ENCODE measurements at places on chromosomes 5 and 9. TPM values are rescaled to one million over a fixed set of nuclear protein-coding genes. Genes with fewer than 3 reads are reported as not detected.
A peak's percentile ranks its signal among the peaks of the same experiment; 100 is the strongest.

GRCh38 chr9:137085920-137086530 is 760 bp upstream of the MAN1B1 start:
- peak; percentile 31 for DNase-seq

DNA sequence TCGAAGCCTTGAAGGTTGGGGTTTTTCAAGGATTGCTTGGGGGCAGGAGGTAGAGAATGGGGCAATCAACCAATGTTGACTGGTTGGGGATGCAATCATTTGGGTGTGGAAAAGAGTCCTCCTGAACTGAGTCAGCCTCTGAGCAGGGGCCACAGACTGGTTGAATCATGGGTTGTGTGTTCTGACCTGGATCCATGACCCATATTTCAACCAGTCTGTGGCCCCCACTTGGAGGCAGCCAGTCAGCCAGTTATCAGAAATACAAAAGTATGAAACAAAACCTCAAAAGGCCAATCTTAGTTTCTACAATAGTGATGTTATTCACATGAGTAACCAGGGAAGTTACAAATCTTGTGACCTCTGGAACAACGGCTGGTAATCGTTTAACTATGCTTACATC is 81.4 kb upstream of the RANBP6 start:
- no peak for DNase-seq

GRCh38 chr5:39080597-39081204 is 6.5 kb upstream of the RICTOR start:
- peak; percentile 33 for DNase-seq

GRCh38 chr9:71218774-71219173 is 97.4 kb upstream of the TRPM3 start:
- no peak for DNase-seq

GRCh38 chr5:133331941-133332340 is 280.1 kb downstream of the HSPA4 start:
- DNase-seq: no peak

- DNase-seq: no peak
Measured at GRCh38 chr9:24351258-24351657, 194.4 kb downstream of the IZUMO3 start.

- DNase-seq: no peak
Measured at GRCh38 chr9:113669522-113670115, 206.1 kb downstream of the RGS3 start.

DNA sequence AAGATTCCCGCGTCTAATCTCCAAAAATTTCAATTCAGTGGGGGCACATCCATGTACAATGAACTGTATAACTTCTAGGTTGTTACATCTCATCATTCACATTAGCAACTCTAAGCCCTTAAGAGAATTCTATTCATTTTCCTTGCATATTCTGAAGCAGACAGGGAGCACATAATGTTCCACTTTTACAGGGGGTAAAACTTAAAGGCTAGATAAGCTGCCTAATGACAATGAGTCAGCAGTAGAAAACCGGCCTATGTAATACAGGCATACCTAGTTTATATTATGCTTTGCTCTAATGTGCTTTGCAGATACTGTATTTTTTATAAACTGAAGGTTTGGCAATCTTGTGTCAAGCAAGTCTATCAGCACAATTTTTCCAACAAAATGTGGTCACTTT is 40.4 kb downstream of the PTAR1 start:
- DNase-seq: no peak

GRCh38 chr5:132215329-132215728 is 12.3 kb downstream of the P4HA2 start:
- DNase-seq: no peak

DNA sequence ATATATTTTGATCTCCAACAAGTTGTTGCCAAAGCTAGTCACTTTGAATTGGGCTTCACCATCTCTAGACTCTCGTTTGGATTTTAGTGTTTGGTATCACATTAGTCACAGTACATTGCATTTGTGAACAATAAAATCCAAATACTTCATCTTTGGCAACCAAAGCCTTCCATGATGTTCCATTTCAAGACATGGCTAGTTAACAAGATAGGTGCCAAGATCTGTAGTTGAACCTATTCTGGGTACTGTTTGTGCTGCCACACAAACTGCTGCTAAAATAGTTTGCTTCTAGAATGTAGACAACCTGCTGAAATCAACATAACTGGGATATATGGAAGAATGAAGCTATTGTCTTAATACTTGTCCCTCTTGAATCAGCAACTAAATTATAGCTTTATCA is 207.5 kb downstream of the LRRC70 start:
- no peak for DNase-seq

- no peak for DNase-seq
Measured at GRCh38 chr9:128405077-128405779, 15.4 kb upstream of the CERCAM start.

GRCh38 chr5:59487772-59488729 is 405.5 kb downstream of the PDE4D start:
- no peak for DNase-seq

DNA sequence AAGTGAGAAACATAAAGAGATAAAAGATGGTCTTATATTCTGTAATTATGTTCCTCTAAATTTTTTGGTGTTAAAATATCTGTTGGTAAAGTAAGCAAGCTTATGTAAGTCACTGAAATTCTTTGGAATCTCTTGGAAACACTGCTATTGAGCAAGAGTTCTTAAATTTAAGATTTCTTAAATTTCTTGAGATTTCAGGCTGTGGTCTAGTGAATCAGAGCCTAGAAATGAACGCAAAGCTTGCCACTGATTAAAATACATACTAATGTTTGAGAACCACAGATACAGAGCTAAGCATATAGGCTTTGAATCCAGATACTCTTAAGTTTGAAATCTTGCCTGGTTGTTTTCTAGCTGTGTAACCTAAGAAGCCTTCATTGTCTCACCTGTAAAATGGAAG is 133.4 kb downstream of the TRPM3 start:
- DNase-seq: no peak

DNA sequence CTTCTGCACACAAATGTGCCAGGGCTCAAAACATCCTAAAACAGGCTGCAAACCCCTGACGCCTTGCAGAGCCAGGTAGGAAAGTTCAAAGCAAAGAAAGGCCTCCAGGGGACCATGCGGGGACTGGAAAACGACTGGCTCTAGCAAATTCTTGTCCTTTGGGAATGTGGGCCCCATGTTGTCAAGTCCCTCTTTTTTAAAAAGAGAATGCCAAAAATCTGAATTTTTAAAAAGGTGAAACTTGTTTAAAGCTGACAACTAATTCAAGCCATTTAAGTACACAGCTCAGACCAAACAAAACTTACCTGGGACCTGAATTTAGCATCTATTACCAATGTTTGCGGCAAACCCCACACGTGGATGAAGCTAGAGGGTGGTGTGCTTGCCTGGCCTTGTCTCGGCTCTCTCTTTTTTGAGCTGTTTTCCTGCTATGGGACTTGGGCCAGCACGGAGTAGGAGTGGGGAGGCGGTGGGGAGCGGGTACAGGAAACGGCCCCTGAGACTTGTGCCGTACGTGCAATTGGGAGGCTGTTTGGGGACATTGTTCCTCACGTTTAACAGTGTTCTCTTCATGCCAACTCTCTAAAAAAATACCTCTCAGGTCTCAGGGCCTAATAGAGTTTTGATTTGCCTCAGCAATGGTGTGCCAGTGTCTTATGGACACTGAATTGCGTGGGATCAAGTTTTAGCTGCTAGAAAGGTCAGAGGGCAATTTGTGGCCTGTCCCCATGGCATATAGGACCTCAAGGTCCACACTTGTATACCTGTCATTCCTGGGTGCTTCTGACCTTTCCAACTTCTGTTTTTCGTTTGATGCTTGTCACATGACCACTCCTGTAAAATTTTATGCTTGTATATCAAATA is 15.1 kb upstream of the PHF19 start:
- no peak for DNase-seq

DNA sequence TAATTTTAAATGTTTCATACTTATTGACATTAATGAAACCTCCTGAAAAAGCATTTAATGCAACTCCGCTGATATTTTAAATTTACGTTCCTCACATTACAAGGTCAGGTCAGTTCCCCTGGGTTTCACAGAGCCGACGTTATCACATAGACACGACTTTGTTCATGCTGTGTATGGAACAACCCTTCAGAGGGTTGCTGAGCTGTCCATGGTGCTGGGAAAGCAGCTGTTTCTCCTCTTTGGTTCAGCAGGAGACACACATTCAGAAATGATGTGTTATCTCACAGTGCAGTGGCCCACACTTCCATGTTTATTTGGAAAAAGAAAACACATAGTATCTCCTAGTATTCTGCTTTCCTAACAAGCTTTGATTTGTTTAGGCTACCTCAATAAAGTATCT is 53.5 kb downstream of the PPP2R2B start:
- DNase-seq: peak; percentile 32

DNA sequence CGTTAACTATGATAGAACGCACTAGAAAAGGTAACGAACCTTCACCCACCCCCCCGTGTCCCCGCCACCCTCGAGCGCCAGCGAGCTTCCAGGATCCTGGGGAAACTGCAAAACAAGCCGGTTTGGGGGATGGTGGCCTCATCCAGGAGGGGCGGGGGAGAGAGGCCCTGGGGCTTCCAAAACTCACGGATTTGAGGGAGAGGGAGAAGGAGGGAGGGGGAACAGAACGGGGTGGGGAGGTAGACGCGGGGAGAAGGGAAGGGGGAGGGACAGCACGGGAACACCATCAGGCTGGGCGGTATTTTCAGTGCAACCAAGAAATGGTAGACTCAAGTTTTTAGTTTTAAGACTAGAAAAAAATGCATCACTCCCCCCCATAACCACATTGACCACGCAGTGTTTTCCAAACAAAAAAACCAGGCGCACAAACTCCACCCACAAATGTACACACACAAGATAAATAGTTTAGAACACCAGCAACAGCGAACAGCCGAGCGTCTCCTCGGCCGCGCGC is 1.4 kb downstream of the NRARP start:
- DNase-seq: no peak

- DNase-seq: no peak
Measured at GRCh38 chr5:60026161-60026560, 132.6 kb upstream of the PDE4D start.

DNA sequence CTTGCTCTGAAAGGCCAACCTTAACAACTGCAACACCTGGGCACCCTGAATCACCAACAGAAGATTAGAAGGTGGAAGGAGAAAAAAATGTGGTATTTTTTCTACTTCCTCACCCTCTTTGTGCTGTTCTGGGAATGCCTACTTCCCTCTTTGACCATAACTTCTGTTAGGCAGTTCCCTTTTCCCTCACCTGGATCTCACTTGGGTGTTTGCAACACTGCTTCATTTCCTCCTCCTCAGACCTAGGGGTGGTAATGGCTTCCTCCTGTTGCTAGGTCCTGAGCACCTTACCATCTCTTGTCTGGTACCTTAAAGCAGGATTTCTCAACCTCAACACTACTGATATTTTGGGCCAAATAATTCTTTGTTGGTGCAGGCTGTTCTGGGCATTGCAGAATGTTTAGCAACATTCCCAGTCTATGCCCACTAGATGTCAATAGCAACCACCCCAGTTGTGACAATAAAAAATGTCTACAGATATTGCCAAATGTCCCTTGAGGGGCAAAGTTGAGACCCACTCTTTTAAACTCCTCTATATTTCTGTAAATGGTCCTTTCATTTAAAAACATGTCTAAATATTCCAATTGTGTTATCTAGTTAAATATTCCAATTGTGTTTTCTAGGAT is 300.0 kb upstream of the VLDLR start:
- DNase-seq: no peak

GRCh38 chr9:10007356-10007755 is 605.4 kb downstream of the PTPRD start:
- no peak for DNase-seq

DNA sequence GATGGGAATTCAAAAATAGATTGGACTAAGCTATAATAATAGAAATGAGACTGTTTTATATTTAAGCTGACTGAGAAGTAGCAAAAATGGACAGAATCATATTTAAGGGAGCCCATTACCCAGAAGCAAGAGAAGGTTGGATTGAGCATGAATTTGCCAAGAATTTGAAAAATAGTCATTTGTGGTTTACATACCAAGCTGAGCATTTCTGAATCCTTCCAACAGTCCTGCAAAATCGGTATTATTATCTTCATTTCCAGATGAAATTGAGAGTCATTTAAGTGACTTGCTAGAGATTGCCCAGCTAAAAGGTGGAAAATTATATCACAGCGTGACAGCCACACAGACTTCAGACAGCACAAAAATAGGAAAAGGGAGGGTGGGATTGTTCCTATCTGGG is 48.4 kb downstream of the TNFSF15 start:
- DNase-seq: no peak

The C9orf50 gene
- not detected for total RNA-seq

The FRMPD1 gene
- not detected for total RNA-seq

The FOXD4L5 gene
- total RNA-seq: 0.21 TPM

The SPINK7 gene
- total RNA-seq: not detected

The ITGA2 gene
- 4.0 TPM for total RNA-seq

The PCDHA6 gene
- not detected for total RNA-seq

The GPR151 gene
- total RNA-seq: not detected
